Cardiac septum (tissue), 1 donor: ENCODE measurements at places on chromosomes 16 and 17. TPM values are rescaled to one million over a fixed set of nuclear protein-coding genes. Genes with fewer than 3 reads are reported as not detected.
A peak's percentile ranks its signal among the peaks of the same experiment; 100 is the strongest.

CEP131 gene
- 6.8 TPM for total RNA-seq

DNA sequence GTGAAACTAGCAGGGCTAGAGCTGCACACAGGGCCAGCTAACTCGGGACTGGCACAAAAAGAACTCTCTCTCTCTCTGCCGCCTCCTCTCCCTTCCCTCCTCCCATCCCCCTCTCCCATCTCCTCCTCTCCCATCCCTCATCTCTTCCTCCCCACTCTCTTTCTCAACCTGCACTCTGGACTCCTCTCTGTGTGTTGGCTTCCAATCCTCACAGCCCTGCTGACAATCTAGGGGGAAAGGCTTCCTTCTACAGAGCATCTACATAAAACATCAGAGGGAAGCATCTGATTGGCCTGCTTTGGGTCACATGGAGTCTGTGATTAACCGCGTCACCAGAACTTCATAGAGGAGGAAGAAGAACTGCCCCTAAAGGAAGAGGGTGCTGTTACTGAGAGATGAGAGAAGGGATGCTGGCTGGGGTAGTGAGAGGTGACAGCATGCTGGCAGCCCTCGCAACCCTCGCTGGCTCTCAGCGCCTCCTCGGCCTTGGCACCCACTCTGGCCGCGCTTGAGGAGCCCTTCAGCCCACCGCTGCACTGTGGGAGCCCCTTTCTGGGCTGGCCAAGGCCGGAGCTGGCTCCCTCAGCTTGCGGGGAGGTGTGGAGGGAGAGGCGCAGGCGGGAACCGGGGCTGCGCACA is 12.8 kb upstream of the ZFP90 start:
- DNase-seq = no peak

DNA sequence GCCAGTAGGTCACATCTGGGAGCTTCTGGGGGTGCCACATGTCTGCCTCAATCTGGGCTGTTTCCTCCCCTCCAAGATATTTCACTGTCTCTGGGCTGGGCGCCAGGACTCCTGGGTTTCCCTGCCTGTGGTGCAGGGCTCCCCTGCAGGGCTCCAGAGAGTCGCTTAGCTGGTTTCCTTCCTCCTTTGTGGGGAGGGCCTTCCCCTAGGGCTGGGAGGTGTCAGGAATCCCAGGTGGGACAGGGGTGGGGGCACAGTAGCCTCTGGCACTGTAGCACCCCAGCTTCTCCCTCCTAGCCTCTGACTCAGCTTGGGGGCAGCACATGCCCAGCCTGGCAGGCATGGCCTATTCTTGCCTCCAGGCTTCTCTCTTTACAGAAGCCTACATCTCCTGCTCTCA is 2.6 kb downstream of the RARA start:
- peak; percentile 83 for DNase-seq

GRCh38 chr16:72282362-72282761 is 110.4 kb upstream of the PMFBP1 start:
- no peak for DNase-seq

- no peak for DNase-seq
These were observed 84.7 kb downstream of the TUBD1 start for GRCh38 chr17:59807892-59808509.

DNA sequence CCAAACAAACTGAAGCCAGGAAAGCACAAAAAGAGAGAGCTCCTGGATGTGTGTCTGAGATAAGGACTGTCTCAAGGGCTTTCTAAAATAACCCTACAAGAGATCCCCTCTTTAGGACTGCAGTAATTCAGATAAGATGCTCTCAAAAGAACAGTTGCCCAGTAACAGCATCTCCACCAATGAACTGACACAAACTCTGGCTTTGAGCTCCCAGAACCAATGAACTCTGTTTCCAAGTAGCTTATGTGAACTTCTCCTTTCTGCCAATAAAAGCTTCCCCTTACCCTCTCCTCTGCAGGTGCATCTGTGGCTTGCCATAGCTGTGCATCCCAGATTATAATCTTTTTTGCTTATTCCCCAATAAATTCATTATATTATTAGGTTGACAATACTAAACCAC is 421.5 kb downstream of the SLC39A11 start:
- no peak for DNase-seq

GRCh38 chr16:75647492-75648264 is at the start of the genes KARS1 and TERF2IP:
KARS1 (minus strand) TSS chr16:75647665; CDS start chr16:75647639, 26 bp downstream.
TERF2IP (plus strand) TSS chr16:75647773; CDS start chr16:75647883, 110 bp downstream.
- peak; percentile 98 for DNase-seq

DNA sequence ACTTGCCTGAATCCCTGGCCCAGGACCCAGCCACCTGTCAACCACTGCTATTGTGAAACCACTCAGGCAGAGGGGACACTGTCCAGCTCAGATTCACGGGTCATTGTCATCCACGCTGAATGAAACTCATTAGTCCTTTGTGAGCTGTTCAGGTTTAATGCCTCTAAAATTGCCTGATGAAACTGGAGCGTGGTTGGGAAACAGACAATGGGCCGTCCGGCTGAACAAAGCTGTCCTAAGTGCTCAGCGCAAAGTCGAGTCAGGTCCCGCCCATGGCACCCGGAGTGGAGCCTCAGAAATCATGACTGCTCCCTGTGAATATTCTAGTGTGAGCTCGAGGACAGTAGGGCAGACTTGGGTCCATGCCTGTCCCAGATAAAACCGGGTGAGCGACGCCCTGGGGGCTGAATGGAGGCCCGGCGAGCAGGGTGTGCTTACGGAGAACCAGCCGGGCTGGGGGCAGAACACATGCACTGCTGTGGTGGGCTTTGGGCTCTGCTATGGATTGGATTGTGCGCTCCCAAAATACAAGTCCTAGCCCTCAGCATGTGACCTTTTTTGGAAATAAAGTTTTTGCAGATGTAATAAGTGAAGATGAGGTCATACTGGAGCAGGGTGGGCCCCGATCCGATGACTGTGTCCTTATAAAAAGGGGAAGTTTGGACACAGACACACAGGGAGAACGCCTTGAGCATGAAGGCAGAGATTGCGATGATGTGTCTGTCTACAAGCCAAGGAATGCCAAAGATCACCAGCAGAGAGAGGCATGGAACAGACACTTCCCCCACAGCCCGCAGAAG is 12.9 kb upstream of the CMIP start:
- no peak for DNase-seq

DNA sequence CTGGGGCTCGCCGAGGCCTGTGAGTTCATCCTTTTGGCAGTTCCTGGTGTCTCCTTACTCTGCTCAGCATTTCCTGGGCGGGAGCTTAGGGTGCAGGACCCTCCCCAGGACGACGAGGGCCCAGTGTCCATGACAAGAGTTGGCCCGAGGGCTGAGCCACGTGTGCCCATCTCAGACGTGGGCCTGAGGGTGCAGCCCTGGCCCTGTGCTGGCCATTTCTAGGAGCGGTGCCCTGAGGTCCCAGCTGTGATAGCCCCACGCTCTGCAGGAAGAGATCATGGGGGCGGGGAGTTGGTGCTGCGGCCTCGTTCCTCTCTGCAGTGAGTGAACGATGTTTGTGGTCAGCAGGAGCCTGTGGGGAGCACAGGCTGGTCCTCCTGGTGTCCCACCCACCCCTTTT is 6.0 kb upstream of the MC1R start:
- no peak for DNase-seq

- DNase-seq = no peak
These were observed 325.4 kb downstream of the ZFHX3 start for GRCh38 chr16:72722552-72722951.

KRTAP4-3 gene
- not detected for total RNA-seq

- no peak for DNase-seq
These were observed 4.8 kb downstream of the ABCA10 start for GRCh38 chr17:69223809-69224208.

DNA sequence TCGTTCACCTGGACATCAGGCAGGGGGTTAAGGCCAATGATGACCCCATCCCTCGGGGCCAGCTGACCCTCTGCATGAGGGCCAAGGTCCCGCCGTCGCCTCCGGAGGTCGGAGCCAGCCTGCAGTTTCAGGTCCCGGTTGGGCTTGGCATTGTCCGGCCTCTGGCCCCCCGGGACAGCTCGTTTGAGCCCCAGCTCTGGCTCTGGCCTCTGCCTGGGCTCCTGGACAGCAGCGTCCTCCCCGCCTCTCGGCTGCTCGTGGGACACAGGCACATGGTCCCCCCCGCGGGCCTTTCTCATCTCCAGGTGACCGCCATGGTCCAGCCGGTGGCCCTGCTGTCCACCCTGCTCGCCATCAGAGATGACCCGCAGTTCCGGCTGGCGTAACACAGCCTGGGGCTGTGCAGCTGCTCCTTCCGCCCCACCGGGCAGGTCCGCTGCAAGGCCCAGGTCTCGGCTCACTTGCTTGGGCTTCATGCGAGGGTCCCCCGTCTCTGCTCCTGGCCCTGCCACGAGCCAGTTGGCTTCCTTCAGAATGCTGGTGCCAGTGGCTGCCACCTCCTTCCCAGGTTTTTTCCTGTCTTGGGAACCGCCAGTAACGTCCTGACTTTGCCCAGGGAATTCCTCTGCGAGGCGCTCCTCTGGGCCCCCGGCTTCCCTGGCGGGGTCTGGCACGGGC is 6.7 kb downstream of the NDUFAF8 start:
- DNase-seq = no peak

DNA sequence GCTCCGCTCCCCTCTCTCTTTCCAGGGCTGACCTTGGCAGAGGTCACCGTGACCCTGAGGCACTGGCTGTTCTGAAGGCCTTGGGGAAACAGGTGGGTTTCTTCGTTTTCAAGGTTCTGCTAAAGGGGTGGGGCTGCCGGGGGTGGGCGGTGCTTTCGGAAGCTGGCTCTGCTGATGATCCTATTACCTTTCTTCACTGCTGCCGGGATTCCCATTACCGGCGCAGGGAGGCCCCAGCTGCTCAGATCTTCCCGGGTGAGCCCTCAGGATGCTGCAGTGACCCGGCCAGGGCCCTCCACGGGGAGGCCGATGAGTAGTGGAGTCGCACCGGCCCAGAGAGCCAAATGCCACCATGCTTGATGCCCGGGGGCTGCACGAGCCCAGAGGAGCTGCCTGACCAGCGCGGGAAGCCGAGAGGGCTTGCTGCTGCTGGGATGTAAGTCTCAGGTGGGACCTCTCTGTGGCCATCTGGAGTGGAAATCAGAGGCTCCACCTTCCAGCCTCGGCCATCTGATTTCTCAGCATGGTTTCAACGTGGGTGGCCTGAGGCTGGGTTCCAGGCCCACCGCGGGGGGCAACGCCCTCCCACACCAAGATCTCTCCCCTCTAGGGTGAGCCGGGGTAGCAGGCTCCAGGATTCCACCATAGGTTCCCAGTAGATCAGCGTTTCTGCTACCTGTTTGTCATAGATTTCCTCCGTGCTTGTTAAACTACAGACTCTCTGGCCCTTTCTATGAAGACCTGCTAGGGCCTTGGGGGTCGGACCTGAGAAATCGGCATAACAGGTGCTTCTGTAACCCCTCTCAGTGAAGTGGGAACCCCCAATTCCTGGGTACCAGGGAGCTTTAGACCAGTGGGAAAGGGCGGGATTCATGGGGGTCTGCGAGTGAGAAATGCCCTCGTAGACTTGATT is 21.6 kb upstream of the ADCY7 start:
- peak; percentile 64 for DNase-seq

- DNase-seq = no peak
These were observed at the start of gene GH2 for GRCh38 chr17:63881935-63882601. GH2 (minus strand) TSS chr17:63881944; CDS start chr17:63881801, 143 bp downstream.

DNA sequence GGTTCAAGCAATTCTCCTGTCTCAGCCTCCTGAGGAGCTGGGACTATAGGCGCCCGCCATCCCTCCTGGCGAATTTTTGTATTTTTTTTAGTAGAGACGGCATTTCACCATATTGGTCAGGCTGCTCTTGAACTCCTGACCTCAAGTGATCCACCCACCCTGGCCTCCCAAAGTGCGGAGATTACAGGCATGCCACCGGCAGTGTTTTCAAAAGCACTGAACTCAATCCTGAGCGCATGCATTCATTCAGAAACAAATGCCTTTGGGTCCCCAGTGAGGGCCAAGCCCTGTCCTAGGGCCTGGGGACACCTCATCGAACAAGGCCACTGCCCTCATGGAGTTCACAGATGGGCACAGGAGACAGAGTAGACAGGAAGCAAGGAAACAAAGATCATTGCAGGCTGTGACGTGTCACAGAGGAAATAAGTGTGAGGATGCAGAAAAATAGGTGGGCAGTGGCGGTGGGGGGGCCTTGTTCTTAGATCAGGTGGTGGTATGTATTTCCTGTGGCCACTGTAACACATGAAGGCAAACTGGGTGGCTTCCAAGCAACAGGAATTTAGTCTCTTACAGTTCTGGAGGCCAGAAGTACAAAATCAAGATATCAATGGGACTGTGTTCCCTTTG is 12.5 kb downstream of the TMEM114 start:
- peak; percentile 36 for DNase-seq

DNA sequence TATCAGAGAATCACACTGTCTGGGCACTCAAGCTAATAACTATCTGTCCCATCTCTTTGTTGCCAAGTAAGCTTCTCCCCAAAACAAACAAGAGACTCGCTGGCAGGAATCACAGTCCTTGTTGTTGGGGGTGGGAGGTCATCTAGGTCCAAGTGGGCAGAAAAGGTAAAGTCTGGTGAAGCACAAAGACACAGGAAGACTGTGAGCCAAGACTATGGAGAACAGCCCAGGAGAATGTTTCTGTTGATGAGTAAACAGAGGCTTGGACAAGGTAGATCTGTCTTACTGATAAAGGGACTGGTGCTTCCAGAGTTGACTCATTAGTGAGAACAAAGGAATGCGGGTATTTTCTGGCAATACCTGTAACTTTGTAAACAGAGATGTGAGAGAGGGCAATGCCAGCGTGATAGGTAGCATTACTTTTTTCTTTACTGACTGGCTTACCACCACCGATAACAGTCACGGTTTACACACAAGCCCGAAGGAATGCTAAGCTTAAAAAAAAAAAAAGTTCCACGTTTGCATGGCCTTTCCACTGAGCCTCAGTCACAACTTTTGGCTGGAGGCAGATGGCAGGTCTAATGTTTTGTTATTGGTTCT is 11.5 kb upstream of the MMD start:
- DNase-seq = no peak

DNA sequence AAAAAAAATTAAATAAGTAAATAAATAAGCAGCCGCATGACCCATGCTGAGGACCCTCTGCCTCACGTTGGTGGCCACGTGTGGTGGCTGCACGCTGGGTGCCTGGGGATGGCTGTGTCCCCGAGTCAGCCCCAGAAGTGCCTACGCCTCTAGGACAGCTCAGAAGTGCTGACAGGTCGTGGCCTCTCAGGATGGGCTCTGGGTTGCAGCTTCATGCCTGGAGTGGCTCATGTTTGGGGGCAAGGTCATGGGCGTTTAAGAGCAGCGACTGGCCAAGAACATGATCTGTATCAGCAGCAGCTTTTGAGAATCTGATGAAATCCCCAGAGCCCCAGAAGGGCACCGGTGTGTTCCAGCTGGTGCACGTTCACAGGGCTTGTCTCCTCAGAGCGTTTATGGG is 26.8 kb upstream of the CAPN15 start:
- DNase-seq = no peak
